A549 (cell line): ENCODE measurements at places on chromosomes 11 and 22. TPM values are rescaled to one million over a fixed set of nuclear protein-coding genes. Genes with fewer than 3 reads are reported as not detected.

KRTAP5-11 gene
- not detected in 3 replicates for polyA plus RNA-seq

GRK2 gene
- 27.0 to 29.7 TPM (median 29.5 TPM) in 3 replicates for polyA plus RNA-seq

SCN4B gene
- 0.03 to 0.04 TPM in 2 of 3 replicates, not detected in the other for polyA plus RNA-seq

- DNase-seq: no peak
Measured at GRCh38 chr11:130999086-130999485, 82.8 kb upstream of the SNX19 start.

DNA sequence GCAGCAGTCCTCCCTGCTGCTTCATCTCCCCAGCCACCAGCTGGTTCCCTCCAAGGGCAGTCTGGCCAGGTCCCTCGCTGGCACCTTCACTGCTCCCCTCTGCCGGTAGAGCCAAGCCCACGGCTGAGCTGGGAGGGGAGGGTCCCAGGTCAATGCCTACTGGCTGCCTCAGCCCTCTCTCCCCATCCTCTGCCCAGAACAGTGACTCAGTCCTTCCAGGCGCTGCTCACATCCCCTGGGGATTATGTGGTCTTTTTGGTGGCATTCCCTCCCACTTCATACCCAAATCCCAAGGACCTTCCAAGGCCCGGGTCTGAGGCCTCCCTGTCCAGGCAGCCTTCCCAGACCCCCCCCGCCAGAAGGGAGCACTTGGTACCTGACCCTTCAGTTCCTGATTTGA, 44.9 kb downstream of the WNT7B start:
- DNase-seq: no peak

DNA sequence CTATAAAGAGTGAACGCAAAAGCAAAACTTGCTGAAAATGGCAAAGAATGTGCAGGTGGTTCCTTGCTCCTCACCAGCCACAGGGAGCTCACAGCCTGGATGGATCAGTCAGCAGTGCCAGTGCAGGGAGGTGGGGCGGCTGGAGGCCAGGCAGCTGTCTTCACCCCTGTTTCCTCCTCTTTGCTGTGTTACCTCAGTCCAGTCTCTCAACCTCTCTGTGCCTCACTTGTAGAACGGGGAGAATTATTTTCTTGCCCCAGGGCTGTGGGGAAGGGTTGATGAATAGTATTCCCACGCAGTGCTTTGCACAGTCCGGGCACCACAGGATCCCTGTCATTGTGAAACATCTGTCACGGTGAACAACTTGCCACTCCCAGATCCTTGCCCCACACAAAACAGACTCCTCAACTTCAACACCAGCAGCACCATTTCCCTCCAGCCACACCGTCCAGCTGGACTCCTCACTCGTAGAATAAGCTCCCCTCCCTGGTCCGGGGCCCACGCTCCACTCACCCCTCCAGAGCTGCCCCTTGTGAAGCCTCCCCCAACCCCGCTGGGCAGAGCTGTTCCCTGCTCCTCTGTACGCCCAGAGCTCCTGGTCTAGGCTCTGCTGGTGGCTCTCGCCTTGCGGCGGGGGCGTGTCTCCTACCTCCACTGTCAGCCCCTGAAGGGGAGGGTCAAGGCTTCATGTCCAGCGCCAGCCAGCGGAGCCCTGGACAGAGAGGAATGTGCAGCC, 27.7 kb downstream of the MPPED1 start:
- DNase-seq: no peak

DNA sequence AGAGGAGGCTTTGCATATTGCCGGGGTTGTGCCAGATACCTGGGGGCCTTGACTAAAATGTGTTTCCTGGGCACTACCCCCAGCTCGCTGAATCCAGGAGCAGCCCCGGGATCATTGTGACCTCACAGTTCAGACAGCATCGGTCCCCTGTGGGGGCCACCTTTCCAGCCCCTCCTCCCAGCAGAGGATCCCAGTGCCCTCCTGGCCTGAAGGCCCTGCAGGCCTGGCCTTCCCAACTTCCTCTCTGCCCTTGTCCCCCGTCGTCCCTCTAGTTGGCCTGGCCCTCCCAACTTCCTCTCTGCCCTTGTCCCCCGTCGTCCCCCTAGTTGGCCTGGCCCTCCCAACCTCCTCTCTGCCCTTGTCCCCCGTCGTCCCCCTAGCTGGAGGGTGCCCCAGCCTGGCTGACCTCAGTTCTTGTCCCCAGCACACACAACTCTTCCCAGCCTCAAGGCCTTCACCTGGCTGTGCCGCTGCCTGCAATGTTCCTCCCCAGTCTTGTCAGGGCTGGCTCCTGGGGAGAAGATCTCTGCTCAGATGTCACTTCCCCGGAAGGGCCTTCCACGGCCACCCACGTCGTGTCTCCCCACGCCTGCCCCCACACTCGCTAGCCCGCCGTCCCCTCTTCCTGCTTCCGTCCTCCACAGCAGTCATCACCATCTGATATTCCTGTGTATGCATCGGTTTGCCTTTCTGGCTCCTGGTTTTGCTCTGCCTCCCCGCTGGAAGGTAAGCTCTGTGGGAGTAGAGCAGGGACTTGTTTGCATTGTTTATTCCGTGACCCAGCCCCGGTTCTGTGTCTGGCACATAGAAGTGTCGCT, 12.6 kb upstream of the ANO1 start:
- DNase-seq: no peak

GRCh38 chr22:19545935-19546207, 21.7 kb upstream of the CLDN5 start:
- no peak for DNase-seq

DNA sequence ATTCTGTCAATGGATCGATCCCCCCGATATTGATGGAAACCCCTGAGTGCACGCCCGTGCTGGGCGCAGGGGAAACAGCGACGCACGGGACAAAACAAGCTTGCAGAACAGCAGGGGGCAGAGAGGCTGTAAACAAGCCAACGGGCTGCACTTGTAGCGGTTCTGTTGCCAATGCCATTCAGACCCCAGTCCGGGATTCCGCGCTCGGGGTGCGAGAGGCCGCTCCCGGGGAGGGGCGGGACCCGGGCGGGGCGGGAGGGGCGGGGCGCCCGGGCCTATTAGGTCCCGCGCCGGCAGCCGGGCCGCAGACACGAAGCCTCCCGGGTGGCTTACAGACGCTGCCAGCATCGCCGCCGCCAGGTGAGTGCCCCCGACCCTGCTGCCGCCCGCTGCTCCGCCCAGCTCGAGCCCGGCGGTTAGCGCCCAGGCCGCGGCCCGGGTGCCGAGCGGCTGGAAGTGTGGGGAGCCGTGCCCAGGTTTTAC, at the start of gene BIK:
Gene BIK (plus strand): TSS at position 307 of the 483 bp plus-strand sequence. CDS start 13,273 bp downstream, outside the sequence.
- DNase-seq: no peak

DNA sequence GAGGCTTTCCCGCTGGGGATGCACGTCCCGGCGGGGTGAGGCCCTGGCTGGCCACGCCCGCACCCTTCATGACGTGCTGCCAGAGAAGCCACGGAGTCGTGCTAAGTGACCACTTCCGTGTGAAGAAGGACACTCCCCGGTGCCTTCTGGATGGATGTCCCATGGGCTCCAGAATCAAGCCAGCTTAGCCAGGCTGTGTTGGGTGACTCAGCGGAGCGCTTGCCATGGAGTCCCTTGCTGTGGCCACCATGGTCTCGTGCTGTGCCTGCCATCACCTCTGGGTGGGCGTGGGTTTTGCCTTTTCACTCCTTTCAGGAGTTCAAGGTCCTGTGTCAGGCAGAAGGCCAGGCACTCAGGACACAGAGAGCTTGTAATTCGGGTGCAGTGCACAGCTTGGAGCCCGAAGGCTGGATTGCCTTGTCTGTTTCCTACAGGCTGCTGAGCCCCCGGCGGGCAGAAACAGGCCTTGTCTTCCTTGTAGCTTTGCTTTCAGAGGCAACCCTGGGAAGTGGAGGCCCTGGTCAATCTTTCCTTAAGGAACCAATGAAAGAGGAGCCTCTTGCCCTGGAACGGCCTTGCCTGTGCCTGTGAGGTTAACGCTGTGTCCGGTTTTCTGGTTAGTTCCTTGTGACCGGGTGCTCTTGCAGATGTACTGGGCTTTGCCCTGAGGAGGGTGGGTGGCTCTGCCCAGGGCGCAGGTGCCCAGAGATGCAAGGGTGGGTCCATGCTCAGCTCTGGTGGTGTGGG, 268.6 kb downstream of the TBC1D22A start:
- DNase-seq: no peak

- no peak for DNase-seq
Measured at GRCh38 chr22:37267135-37267587, 15.1 kb upstream of the CYTH4 start.
